Tibial nerve (tissue), 4 donors: ENCODE measurements at places on chromosomes 6 and 20.
A peak's percentile ranks its signal among the peaks of the same experiment; 100 is the strongest.

GRCh38 chr6:1789092-1789491, 179.4 kb downstream of the FOXC1 start:
- DNase-seq, result no peak

GRCh38 chr20:60085551-60086132, 127.4 kb downstream of the CDH26 start:
- no peak for DNase-seq

DNA sequence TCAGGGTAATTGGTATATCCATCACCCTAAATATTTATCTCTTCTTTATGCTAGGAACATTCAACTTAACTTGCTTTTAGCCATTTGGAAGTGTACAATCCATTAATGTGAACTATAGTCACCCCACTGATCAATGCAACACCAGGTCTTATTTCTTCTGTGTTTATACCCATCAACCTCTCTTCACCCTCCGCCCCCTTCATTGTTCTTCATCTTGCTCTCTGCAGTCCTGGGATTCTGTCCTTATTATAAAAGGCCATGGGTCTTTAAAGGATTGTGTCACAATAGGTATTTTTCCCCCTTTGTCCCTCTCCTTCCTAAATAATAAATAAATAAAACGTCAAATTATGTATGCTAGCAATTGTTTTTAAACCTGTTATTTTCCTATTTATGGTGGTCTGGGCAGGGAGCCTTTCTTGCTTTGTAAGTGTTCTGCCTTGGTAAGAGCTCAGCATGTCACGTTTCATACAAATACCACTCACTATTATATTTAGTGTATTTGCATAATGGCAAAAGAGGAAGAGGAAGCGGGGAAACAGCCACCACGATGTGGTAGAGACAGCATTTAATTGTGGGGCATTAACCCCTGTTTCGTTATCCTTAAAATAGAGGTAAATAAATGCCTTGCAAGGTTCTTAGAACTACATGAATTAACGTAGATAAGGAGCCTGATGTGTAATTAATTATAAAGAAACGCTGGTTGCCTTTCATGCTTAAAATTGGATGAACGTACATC, 1.9 kb downstream of the ABRACL start:
- no peak for DNase-seq

- DNase-seq, result no peak
These were observed 38.2 kb upstream of the SLC2A12 start for GRCh38 chr6:134090591-134090990.

DNA sequence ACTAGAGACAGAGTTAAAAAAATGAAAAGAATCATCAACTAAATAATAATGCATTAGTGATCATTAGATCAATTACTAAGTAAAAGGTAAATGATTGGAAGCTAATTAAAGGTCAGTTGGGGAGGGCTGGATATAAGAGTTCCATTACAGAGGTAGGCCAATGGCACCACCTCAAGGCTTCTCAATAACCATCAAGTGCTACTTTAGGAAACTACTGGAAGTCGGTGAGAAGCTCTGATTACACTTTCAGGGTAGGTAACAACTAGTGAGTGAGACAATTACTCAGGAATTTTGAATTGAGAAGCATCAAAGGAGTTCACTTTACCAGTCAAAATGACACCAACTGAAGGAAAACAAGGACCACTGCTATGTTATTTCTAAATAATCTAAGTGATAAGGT, 90.2 kb upstream of the HDAC2 start:
- no peak for DNase-seq

DNA sequence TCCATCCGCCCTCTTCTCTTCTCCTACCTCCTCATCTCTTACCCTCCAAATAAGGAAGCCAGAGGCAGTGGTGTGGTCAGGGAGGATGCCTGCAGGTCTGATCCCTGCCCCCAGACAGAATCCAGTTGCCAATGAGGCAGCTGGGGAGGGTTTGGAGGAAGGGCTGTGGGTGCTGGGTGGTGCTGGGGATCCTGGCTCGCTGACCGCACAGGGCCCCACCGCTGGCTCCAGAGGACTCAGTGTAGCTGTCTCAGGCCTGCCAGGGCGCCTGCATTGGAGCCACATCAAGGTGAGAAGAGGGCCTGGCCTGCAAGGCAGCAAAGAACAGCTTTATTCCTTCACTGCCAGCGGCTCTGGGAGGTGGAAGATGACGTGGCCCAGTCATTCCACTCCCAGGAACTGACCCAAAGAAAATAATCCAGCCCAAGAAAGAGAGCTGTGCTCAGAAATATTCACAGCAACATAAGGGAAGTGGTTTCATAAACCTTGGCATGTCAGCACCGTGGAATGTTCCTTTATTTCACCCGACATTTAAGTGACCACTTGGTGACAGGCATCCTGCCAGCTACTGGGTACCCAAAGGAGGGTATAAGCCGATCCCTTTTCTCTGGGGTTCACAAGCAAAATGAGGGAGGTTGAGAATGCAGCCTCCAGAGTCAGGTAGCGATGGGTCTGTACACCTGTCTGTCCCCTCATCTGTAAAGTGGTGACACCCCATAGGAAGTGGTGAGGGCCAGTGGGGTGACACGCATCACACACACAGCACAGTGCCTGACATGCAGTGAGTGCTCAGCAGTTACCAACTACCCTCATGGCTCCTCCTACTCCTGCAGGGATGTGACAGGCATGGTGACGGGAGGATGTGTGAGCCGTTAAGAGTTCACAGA, 125.1 kb downstream of the SNX5 start:
- DNase-seq, result peak; percentile 37

DNA sequence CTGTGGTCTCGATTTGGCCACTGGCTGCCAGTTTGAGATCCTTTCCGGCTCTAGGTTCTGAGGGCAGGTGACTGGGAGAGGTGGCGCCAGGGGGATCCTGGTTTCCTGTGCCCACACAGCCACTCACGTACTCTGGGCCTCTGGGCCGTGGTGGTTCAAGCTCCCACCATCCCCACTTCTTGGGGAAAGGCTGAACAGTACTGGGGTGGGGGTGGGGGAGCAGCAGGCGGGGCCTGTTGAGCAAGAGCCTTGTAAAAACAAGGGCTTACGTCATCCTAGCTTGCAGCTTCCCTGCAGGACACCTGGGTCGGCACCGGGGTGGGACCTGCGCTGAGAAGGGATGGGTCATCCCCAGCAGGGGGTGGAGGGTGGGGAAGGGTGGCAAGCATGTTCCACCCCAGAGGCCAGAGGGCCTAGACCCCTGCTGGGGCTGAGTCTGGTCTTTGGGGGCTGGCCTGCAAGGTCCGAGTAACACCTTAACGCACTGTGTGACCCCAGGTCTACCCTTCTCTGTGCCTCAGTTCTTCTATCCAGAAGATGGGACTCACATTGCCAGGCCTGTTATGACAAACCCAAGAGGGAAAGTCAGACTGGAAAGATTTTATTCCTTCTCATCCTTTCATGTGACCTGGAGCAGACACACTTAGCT, 3.1 kb upstream of the CEBPB start:
- DNase-seq, result no peak

GRCh38 chr20:41531518-41532275, 86.5 kb downstream of the CHD6 start:
- DNase-seq, result no peak

GRCh38 chr6:69570106-69570505, 226.7 kb downstream of the LMBRD1 start:
- no peak for DNase-seq

DNA sequence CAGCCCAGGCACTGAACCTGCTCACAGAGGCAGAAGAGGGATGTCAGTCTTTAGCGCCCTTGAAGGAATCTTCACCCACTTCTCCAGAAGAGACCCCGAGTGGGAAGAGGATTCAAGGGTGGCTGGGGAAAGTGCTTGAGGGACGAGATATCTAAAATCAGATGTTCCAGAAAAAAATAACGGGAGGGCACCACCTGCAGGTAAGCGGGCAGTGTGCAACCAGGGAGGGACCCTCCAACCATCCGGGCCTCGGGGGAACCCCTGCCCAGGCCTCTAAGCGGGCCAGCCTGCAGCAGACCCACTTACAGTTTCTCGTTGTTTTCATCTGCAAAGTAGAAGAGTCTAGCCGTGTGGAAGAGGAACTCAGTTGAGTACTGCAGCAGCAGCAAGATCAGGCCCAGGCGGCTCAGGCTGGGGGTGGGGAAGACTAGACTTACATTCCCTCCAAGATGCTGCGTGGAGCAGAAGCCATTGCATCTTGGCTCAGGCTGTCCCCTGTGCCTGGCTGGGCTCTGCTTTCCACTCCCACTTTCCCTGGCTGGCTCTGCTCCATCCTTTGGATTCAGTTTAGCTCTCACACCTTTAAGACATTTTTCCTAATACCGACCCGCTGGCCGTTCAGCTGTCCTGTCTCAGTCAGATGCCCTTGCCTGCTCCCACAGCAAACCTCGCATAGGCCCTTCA, 71.0 kb downstream of the TRAM2 start:
- no peak for DNase-seq

- no peak for DNase-seq
These were observed 107.6 kb upstream of the TRAF3IP2 start for GRCh38 chr6:111713236-111713635.

GRCh38 chr6:143845033-143845432, 1.9 kb downstream of the LTV1 start:
- no peak for DNase-seq

- DNase-seq, result no peak
These were observed 239.8 kb upstream of the PREP start for GRCh38 chr6:105642708-105643107.

DNA sequence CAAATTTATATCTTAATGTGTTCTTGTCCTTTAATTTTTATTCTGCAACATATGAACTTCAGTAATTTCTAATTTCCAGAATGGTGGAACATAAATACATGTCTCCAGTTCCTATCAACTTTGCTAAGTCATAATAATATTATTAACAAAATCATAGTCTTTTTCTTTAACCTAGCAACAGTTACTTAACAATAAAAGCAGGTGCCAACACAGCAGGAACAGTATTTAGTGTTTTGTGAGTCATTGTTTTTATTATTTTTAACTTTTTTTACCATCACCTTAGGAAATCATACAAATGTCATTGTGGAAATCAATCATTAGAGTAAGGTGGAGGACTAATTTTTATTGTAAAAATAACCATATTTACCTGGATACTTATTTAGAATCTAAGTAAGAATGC, 133.5 kb downstream of the PLCB1 start:
- DNase-seq, result no peak

GRCh38 chr6:159321267-159321666, 152.1 kb downstream of the FNDC1 start:
- no peak for DNase-seq
